ENCODE measurements at places on chromosomes 7 and 10. TPM values are rescaled to one million over a fixed set of nuclear protein-coding genes. Genes with fewer than 3 reads are reported as not detected.

The ASAH2B gene
- total RNA-seq = 2.9 TPM

The NFKB2 gene
- total RNA-seq = 147 TPM

The SMURF1 gene
- total RNA-seq = 23.2 TPM

The FAM221A gene
- total RNA-seq = 7.3 TPM

The CCDC6 gene
- total RNA-seq = 22.5 TPM

The SEMA3A gene
- 0.38 TPM for total RNA-seq

The CPEB3 gene
- total RNA-seq = 3.8 TPM

The ZNF853 gene
- total RNA-seq = 2.0 TPM

The ANKRD61 gene
- total RNA-seq = not detected

The KCNIP2 gene
- 3.4 TPM for total RNA-seq

The IL2RA gene
- total RNA-seq = 17.1 TPM

The KAZALD1 gene
- total RNA-seq = not detected

The DLX6 gene
- not detected for total RNA-seq

The FAM25G gene
- not detected for total RNA-seq

The ADRB1 gene
- not detected for total RNA-seq

GRCh38 chr10:4678023-4678950, 147.7 kb upstream of the AKR1E2 start:
- no peaks in the 10 kb centered on the region for H3K27me3 ChIP-seq
- no peak overlapping the region for H3K27ac ChIP-seq
- no peak for DNase-seq

DNA sequence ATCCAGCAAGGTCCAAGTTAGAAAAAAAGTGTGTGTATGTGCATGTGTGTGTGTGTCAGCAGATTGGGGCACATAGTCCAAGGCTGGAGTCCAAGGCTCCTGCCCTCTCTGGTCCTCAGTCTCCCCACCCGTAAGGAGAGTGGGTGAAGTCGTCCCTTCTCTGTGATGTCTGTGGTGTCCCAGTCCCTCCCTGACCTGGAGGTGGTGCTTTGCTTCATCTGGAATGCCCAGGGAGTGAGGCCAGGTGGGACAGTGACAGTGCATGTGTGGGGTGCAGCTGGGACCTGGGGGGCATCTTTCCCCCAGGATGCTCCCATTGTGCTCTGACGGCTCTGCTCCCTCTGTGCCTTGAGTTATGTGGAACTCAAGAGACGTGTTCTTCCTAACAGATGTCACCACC, 18.0 kb downstream of the AQP1 start:
- H3K4me3 ChIP-seq = no peak overlapping the region
- no peaks in the 10 kb centered on the region for H3K4me1 ChIP-seq
- no peaks in the 10 kb centered on the region for H3K27me3 ChIP-seq
- H3K27ac ChIP-seq = no peak overlapping the region
- H3K36me3 ChIP-seq = no peaks in the 10 kb centered on the region
- no peak for DNase-seq

DNA sequence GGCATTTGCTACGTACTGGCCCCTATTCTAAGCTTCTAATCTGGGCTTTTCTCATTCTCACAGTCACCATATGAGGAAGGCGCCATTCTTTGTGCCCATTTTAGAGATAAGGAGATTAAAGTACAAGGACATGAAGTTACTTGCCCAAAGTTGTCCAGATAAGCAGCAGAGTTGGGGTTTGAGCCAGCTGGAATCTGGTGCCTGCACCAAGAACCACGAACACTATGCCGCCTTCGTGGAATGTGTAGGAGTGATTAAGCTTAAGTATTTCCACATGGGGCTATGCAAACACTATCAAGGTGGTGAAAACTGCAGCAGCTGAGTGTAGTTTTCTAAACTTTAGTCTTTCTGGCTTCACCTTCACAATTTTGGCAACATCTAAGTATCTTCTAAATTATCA, 342.7 kb upstream of the ETV1 start:
- H3K36me3 ChIP-seq = no peaks in the 10 kb centered on the region
- H3K4me3 ChIP-seq = no peak overlapping the region
- no peaks in the 10 kb centered on the region for H3K27me3 ChIP-seq
- DNase-seq = no peak

- no peak overlapping the region for H3K27ac ChIP-seq
- H3K4me1 ChIP-seq = peaks cover 16% of the 10 kb centered on the region
- no peak overlapping the region for H3K4me3 ChIP-seq
- no peaks in the 10 kb centered on the region for H3K27me3 ChIP-seq
- H3K36me3 ChIP-seq = no peaks in the 10 kb centered on the region
These were observed 122.2 kb downstream of the DLG5 start for GRCh38 chr10:77804371-77804770.

- H3K4me1 ChIP-seq = no peaks in the 10 kb centered on the region
- H3K36me3 ChIP-seq = no peaks in the 10 kb centered on the region
- no peaks in the 10 kb centered on the region for H3K27me3 ChIP-seq
- DNase-seq = no peak
These were observed 522.3 kb downstream of the PTPRN2 start for GRCh38 chr7:158065340-158065739.

DNA sequence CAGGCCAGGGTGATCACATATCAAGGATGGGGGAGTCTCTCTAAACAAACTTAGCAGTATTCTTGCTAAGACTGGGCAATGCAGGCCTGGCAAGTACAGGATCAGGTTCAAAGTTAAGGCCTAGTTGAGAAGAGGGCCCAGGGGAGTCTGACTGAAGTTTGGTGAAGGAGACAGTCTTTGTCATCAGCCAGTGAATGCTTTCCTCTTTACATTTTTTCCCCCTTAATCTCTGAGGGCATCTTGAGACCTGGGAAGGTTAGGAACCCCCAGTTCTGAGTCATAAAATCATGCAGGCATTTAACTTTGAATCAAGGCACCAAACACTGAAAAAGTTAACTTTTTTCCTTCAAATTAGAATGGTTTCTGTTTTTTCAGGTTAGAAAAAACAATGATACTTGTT, 311.5 kb downstream of the REEP3 start:
- no peak overlapping the region for H3K27ac ChIP-seq
- no peak for DNase-seq
- H3K4me3 ChIP-seq = no peak overlapping the region
- no peaks in the 10 kb centered on the region for H3K4me1 ChIP-seq
- H3K27me3 ChIP-seq = no peaks in the 10 kb centered on the region

GRCh38 chr7:108170251-108170650, 40.1 kb upstream of the LAMB4 start:
- H3K4me3 ChIP-seq = no peak overlapping the region
- no peak overlapping the region for H3K27ac ChIP-seq
- H3K4me1 ChIP-seq = no peaks in the 10 kb centered on the region
- no peak for DNase-seq
- H3K27me3 ChIP-seq = no peaks in the 10 kb centered on the region

DNA sequence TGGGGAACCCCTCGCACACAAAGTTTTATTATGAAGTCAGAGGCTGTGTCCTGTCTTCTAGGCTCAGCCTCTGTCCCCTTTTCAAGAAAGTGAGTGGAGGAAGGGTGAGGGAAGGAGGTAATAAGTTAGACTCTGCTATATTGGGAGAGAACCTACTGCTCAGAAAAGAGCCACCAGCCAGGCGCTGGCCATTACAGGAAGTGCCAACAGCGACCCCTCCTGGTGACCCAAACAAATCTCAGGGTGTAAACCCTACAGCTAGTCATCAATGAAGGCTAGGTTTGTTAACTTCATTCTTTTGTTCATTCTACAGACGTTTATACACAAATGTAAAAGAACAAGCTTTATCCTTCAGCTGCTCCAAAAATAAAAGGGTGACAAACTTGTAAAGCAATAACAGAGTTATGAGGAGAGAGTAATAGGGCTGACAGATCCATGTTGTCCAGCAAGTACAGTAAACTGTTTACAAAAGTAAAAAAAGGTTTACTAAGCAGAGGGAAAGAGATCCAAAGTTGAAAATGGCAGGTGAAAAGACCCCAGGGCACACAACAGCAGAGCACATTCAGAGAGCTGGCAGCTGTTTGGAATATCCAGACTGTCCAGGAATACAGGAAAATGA, 82.7 kb downstream of the FAM204A start:
- DNase-seq = peak; percentile 4
- no peak overlapping the region for H3K4me3 ChIP-seq
- no peaks in the 10 kb centered on the region for H3K36me3 ChIP-seq
- no peaks in the 10 kb centered on the region for H3K27me3 ChIP-seq
- H3K4me1 ChIP-seq = no peaks in the 10 kb centered on the region
- H3K27ac ChIP-seq = no peak overlapping the region

DNA sequence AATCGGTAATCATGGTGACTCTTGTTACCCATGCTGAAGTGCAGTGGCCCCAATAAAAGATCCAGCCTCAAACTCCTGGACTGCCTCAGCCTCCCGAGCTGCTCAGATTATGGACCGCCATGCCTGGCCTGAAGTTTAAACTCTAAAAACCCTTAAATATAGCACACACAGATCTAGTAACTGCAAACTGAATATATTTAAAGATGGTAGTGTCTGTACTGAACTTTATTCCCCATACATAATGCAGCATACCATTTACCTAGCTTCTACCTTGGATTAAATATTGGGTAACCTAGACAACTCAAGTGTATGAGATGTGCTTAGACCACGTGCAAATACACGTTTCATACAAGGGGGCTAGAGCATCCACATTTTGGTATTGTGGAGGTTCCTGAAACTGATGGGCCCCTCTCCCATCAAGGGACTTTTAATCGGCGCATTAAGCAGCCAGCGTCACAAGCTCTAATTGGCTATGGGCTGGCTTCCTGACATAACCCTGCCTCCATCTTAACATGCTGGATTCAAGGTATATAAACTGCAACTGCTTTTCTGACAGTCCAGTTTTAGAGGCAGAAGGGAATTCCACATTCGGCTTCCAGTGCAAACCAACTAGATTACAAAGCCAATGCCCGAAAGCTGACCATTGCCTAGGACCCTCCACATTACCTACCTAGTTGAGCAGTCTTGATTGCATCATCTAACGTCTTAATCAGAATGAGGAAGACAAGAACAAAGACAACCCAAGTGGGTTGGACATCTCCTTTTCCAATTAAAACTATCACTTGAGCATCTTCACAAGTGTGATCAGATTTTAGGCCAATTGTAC, 13.0 kb downstream of the HNRNPA2B1 start:
- no peaks in the 10 kb centered on the region for H3K27me3 ChIP-seq
- H3K4me3 ChIP-seq = no peak overlapping the region
- peaks cover 74% of the 10 kb centered on the region for H3K4me1 ChIP-seq

- H3K36me3 ChIP-seq = no peaks in the 10 kb centered on the region
- no peaks in the 10 kb centered on the region for H3K4me1 ChIP-seq
- DNase-seq = no peak
These were observed 16.7 kb downstream of the LSMEM1 start for GRCh38 chr7:112497481-112497880.

GRCh38 chr10:43160921-43161255, 22.6 kb downstream of the CSGALNACT2 start:
- no peak overlapping the region for H3K4me3 ChIP-seq
- no peak for DNase-seq
- H3K27ac ChIP-seq = no peak overlapping the region
- peaks cover 13% of the 10 kb centered on the region for H3K4me1 ChIP-seq
- no peaks in the 10 kb centered on the region for H3K27me3 ChIP-seq

GRCh38 chr10:49323171-49323895, 24.4 kb downstream of the C10orf71 start:
- no peak overlapping the region for H3K27ac ChIP-seq
- H3K4me1 ChIP-seq = no peaks in the 10 kb centered on the region
- H3K4me3 ChIP-seq = no peak overlapping the region

DNA sequence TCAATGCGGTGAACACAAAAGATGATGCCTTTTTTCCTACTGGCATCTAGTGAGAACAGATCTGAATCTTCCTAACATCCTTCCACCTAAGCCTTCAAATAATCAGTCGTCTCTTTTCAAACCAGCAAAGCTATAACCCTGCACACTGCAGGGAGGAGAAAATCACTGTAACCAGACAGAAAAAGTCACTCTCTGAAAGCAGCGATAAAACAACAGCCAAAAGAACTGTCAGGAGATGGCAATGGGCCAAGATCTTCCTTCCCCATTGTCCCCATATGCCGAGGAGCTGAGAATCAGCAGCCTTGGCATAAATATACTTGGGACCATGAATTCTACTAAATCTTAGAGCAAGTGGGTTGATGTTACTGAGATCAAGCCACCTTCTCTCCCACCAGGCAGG, 13.1 kb downstream of the FZD9 start:
- peaks cover 94% of the 10 kb centered on the region for H3K36me3 ChIP-seq
- no peaks in the 10 kb centered on the region for H3K4me1 ChIP-seq
- H3K4me3 ChIP-seq = no peak overlapping the region
- no peak for DNase-seq

DNA sequence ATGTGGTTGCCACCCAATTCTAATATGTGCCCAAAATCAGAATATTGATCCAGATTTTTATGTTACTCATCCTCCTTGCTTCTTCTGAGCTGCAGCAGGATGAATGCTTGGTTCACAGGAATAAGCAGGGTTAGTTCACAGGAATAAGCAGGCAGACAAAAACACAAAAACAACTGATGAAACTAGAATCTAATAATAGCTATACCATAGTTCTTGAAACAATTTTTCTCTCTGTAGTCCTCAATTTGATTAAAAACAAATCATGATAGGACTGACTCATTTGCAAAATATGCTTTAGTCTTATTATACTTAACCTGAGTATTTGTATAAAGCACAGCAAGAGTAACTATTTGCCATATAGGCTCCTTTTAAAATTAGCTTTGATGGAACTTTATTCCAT, 24.4 kb upstream of the ARHGAP12 start:
- no peaks in the 10 kb centered on the region for H3K27me3 ChIP-seq
- no peak overlapping the region for H3K4me3 ChIP-seq
- H3K4me1 ChIP-seq = no peaks in the 10 kb centered on the region
- H3K27ac ChIP-seq = no peak overlapping the region
- DNase-seq = no peak

GRCh38 chr7:43260980-43261878, 148.8 kb downstream of the HECW1 start:
- H3K27me3 ChIP-seq = no peaks in the 10 kb centered on the region
- peak; percentile 36 for DNase-seq
- H3K27ac ChIP-seq = no peak overlapping the region
- no peak overlapping the region for H3K4me3 ChIP-seq
- H3K4me1 ChIP-seq = no peaks in the 10 kb centered on the region

DNA sequence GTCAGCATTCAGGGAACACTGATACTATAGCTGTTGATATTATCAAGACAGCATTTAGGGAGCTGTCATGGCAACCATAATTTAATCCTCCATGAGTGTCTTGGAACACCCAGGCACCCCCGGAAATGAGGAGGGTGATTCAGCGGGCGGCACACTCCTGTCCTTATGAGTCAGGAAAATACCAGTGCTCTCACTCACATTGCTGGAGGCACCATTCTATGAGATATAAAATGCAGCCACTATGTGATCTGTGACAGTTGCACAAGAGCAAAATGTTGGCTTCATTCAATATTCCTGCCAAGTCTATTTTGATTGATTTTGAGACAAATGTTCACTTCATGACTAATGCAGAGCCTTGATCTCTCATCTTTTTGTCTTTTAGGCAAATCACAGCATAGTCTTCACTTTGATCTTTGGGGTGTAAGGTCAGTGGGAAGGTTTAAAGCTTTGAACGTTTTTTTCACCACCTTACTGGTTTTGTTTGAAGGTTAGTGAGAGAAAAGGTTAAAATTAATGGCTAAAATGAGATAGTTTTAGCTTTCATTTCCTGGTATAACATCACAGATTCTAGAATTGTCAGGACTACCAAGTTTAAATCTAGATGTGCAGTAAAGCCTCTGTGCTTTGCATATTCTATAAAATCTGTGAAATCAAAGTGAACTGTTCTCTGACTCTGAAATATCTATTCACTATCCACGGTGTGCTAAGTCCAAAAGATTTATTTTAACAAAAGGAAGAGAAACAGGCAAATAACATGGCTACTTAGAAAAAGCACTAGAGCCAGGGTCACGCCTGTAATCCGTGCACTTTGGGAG, 12.4 kb upstream of the ARHGAP12 start:
- no peak overlapping the region for H3K27ac ChIP-seq
- H3K4me3 ChIP-seq = no peak overlapping the region
- DNase-seq = no peak

GRCh38 chr10:127474501-127474900, 74.6 kb upstream of the NPS start:
- no peaks in the 10 kb centered on the region for H3K27me3 ChIP-seq
- no peaks in the 10 kb centered on the region for H3K4me1 ChIP-seq
- no peak overlapping the region for H3K27ac ChIP-seq
- H3K4me3 ChIP-seq = no peak overlapping the region
- no peak for DNase-seq
- H3K36me3 ChIP-seq = no peaks in the 10 kb centered on the region

All from CD4-positive, alpha-beta memory T cell (primary cell).